Osteoblast (primary cell): ENCODE measurements at places on chromosomes 3 and 15. TPM values are rescaled to one million over a fixed set of nuclear protein-coding genes. Genes with fewer than 3 reads are reported as not detected.

The GYG1 gene
- total RNA-seq, result 42.3 and 54.8 TPM in 2 replicates

DNA sequence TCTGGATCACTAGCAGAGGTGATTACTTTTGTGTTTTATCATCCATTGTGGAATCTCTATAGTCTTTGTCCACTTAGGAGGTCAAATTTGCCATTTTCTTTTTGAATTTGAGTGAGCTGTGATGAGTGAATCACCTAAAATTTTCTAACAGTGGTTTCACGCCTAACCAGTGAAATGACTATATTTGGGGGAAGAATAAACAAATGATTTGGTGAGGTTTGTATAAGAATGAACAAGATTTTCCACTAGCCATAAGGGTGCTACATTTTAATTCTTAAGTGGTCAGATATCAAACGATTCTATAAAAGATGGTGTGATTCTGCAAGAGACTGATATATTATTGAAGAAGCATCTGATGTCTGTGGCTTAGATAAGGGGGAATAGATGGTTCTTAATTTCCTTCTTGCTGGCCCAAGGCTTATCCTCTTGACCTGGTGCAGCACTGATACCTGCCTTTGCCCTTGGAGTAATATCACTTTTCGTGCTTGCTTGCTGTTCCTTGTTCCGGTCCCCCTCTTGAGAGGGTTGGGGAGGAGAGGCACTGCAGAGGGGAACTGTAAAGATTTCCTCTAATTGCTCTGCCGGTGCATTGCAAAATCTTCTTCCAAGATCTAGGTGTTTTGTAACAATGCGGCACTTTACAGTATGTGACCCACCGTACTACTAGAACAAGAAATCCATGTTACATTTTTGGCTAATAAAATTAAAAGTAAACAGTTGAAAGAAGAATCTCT is 14.5 kb downstream of the C3orf20 start:
- no peak overlapping the region for H3K27ac ChIP-seq
- no peaks in the 10 kb centered on the region for H3K4me1 ChIP-seq
- no peak for DNase-seq
- H3K27me3 ChIP-seq, result no peaks in the 10 kb centered on the region
- no peak overlapping the region for H3K4me3 ChIP-seq
- no peaks in the 10 kb centered on the region for H3K36me3 ChIP-seq

DNA sequence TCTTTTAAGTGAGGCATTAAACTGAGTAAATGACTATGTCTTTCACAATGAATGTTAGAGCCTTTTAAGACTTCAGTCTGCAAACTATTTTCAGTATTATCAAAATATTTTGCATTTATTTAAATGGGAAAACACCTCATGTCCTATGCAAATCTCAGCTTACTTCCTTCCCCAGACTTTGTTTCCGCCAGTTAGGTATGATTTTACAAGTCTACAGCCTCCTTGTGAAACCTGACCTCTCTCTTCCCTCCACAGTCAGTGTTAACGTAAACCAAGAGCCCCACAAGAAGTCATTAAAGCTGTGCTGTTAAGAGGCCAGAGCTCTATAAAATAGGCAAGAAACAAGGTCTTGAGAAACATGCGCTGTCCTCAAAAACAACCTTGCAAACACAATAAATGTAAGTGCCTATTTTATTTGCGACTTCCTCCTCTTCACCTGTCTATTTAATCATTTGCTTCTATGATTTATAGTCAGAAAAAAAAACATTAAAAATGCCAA is 48.3 kb downstream of the PRTG start:
- H3K36me3 ChIP-seq, result no peaks in the 10 kb centered on the region

GRCh38 chr3:150738688-150739087 is 24.3 kb downstream of the SIAH2 start:
- no peak overlapping the region for H3K4me3 ChIP-seq
- H3K36me3 ChIP-seq, result peaks cover 13% of the 10 kb centered on the region
- H3K4me1 ChIP-seq, result peaks cover 28% of the 10 kb centered on the region
- no peaks in the 10 kb centered on the region for H3K27me3 ChIP-seq
- no peak for DNase-seq

DNA sequence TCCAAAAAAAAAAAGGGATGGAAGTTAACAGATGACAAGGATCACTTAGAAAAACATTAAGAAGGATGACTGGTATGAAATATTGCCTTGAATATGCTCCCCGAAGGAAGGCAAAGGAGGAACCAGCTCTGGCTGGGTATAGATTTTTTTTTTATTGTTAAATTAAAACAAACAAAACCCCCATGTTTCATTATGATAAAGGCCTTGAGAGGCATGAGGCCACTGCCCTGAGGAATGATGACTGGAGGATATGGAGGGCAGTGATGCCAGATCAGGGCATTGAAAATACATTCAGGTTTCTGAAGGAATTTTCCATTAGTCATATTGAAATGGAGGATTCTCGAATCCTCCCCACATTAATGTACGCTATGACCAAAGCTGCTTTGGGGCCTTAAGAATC is 120.9 kb downstream of the ADAMTS9 start:
- no peak overlapping the region for H3K4me3 ChIP-seq
- no peak overlapping the region for H3K27ac ChIP-seq
- no peak for DNase-seq
- no peaks in the 10 kb centered on the region for H3K27me3 ChIP-seq
- no peaks in the 10 kb centered on the region for H3K36me3 ChIP-seq

DNA sequence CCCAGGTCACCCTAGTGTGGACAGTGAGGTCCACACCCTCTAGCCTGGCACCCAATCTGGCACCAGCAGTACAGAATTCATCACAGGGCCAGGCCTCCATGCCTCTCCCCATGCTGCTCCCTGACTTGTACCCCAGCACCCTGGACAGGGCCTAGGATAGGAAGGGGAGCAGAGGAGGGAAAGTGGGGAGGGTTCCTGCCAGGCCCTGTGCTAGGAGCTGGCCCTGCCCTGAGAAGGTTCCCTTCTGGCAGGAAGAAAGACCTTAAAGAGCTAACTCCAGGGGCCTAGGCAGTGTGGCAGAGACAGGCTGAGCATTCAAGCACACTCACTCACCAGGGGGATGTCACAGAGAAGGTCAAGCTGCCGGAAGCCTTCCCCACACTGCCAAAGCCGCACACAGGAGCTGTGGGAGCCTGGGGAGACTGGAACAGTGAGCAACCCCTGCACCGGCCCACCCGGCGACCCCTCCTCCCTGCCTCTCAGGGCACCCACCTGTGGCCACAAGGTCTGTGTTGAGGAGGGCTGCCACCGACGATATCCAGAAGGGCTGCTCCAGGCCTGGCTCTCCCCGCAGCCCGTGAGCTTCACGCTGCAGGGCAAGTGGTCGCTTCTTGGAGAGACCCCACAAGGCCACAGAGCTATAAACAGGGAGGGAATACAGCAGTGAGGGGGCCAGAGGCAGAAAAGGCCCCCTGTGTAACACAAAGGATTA is 7.4 kb downstream of the RRP9 start:
- no peaks in the 10 kb centered on the region for H3K4me1 ChIP-seq
- peak; percentile 75 for DNase-seq
- H3K4me3 ChIP-seq, result no peak overlapping the region
- H3K27me3 ChIP-seq, result no peaks in the 10 kb centered on the region
- peaks cover 48% of the 10 kb centered on the region for H3K36me3 ChIP-seq

The ANKRD34C gene
- total RNA-seq, result not detected in 2 replicates

- H3K4me1 ChIP-seq, result no peaks in the 10 kb centered on the region
- peaks cover 28% of the 10 kb centered on the region for H3K27me3 ChIP-seq
- no peaks in the 10 kb centered on the region for H3K36me3 ChIP-seq
- DNase-seq, result peak; percentile 56
- no peak overlapping the region for H3K27ac ChIP-seq
Observed at GRCh38 chr15:42141246-42141645, 15.2 kb downstream of the PLA2G4F start.

- no peak for DNase-seq
- H3K4me3 ChIP-seq, result no peak overlapping the region
- no peaks in the 10 kb centered on the region for H3K27me3 ChIP-seq
- no peak overlapping the region for H3K27ac ChIP-seq
- no peaks in the 10 kb centered on the region for H3K36me3 ChIP-seq
- no peaks in the 10 kb centered on the region for H3K4me1 ChIP-seq
Observed at GRCh38 chr3:172939651-172940293, 189.2 kb downstream of the ECT2 start.

The SLTM gene
- total RNA-seq, result 71.3 and 77.8 TPM in 2 replicates

DNA sequence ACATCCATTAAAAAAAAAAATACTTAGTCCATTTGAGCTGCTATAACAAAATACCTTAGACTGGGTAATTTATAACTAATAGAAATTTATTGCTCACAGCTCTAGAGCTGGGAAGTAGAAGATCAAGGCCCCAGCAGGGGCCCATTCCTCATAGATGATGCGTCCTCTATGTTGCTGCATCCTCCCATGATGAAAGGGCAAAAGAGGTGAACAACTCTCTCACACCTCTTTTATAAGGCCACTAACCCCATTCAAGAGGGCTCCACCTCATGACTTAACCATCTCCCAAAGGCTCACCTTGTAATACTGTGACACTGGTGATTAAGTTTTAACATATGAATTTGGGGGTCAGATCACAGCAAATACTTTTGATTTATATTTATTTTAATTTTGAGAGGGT is 3.0 kb upstream of the TLNRD1 start:
- H3K4me1 ChIP-seq, result peaks cover 4% of the 10 kb centered on the region
- no peaks in the 10 kb centered on the region for H3K36me3 ChIP-seq
- no peak overlapping the region for H3K27ac ChIP-seq
- DNase-seq, result no peak

GRCh38 chr3:46708401-46709156 is 7.4 kb downstream of the TMIE start:
- no peak overlapping the region for H3K27ac ChIP-seq
- no peaks in the 10 kb centered on the region for H3K4me1 ChIP-seq
- no peak overlapping the region for H3K4me3 ChIP-seq
- H3K36me3 ChIP-seq, result no peaks in the 10 kb centered on the region
- H3K27me3 ChIP-seq, result peaks cover under 1% of the 10 kb centered on the region

- H3K27me3 ChIP-seq, result peaks cover 21% of the 10 kb centered on the region
- H3K4me3 ChIP-seq, result no peak overlapping the region
- no peaks in the 10 kb centered on the region for H3K4me1 ChIP-seq
- no peaks in the 10 kb centered on the region for H3K36me3 ChIP-seq
Observed at GRCh38 chr3:195714380-195715011, 6.3 kb upstream of the MUC20 start.

The GHSR gene
- not detected in 2 replicates for total RNA-seq

GRCh38 chr15:51342227-51342999 is 958 bp downstream of the GLDN start:
- H3K27me3 ChIP-seq, result peaks cover 19% of the 10 kb centered on the region
- H3K36me3 ChIP-seq, result no peaks in the 10 kb centered on the region
- peaks cover 10% of the 10 kb centered on the region for H3K4me1 ChIP-seq
- DNase-seq, result peak; percentile 63

DNA sequence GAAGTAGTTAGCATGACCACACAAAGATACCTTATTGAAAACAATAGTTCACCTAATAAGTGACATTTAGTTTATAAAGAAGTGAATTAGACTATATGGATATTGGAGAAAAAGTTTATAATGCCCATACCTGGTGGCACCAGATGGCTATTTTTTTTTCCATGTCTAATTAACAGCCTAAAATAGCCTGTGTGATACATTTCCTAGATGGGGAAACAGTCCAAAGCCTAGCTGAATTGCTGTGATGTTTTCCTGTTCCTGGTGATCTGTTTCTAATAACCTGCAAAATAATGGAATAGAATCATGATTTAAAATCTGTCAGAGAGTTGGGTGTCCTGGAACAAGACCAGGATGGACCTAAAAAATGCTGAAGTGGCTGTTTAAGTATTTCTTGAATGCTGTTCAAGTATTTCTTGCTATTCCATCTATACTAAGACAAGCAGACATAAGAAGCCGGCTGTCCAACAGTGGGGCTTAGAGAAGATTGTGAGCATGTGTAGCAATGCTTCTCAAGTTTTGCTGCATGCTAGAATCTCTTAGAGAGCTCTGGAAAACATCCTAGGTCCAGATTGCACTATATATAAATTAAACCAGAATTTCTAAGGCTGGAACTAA is 31.3 kb downstream of the LRRC3B start:
- DNase-seq, result no peak
- H3K4me1 ChIP-seq, result no peaks in the 10 kb centered on the region
- H3K36me3 ChIP-seq, result no peaks in the 10 kb centered on the region
- H3K4me3 ChIP-seq, result no peak overlapping the region

The GOLGA6D gene
- total RNA-seq, result not detected in 2 replicates

The FBXW12 gene
- not detected in 2 replicates for total RNA-seq

GRCh38 chr3:120177707-120178306 is 83.6 kb upstream of the GSK3B start:
- H3K36me3 ChIP-seq, result no peaks in the 10 kb centered on the region
- H3K27me3 ChIP-seq, result no peaks in the 10 kb centered on the region

DNA sequence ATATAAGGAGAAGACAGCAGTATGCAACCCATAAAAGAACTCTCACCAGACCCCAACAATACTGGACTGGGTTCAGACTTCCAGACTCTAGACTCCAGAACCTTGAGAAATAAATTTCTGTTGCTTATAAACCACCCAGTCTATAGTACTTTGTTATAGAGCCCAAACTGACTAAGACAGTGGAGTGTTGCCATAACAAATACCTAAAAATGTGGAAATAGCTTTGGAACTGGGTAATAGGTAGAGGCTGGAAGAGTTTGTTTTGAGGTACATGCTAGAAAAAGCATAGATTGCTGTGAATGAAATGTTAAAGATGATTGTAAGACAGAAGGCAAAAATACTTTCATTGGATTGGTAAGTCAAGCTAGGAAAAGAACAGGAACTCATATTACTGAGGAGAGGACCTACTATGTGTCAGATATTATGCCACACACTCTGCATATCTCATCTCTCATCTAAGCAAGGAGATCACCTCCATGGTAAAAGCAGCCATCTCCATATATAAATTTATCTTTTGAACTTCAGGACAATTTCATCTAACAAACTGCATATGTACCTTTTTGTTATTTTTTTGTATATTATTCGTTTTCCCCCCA is 67.4 kb upstream of the FNDC3B start:
- no peak overlapping the region for H3K4me3 ChIP-seq
- no peaks in the 10 kb centered on the region for H3K36me3 ChIP-seq
- no peaks in the 10 kb centered on the region for H3K27me3 ChIP-seq
- peaks cover 54% of the 10 kb centered on the region for H3K4me1 ChIP-seq
- no peak for DNase-seq

- H3K36me3 ChIP-seq, result no peaks in the 10 kb centered on the region
- H3K4me3 ChIP-seq, result no peak overlapping the region
- H3K4me1 ChIP-seq, result peaks cover 7% of the 10 kb centered on the region
- peak; percentile 37 for DNase-seq
- peaks cover 11% of the 10 kb centered on the region for H3K27me3 ChIP-seq
Observed at GRCh38 chr3:46660543-46661523, 32.6 kb downstream of the ALS2CL start.

GRCh38 chr3:15636028-15636709 is 34.6 kb downstream of the BTD start:
- no peaks in the 10 kb centered on the region for H3K36me3 ChIP-seq
- no peaks in the 10 kb centered on the region for H3K27me3 ChIP-seq
- peak overlapping the region; percentile 93 for H3K27ac ChIP-seq
- DNase-seq, result peak; percentile 73
- peaks cover 61% of the 10 kb centered on the region for H3K4me1 ChIP-seq
- H3K4me3 ChIP-seq, result peak overlapping the region; percentile 47

The FOXB1 gene
- total RNA-seq, result not detected in 2 replicates

The CPEB1 gene
- total RNA-seq, result 29.2 and 36.6 TPM in 2 replicates
